ENCODE measurements at places on chromosomes 4 and X.
A peak's percentile ranks its signal among the peaks of the same experiment; 100 is the strongest.

- no peak for DNase-seq
Measured at GRCh38 chr4:101886826-101887225, 96.3 kb downstream of the BANK1 start.

GRCh38 chr4:24991015-24991414 is 39.7 kb downstream of the LGI2 start:
- DNase-seq, result no peak

GRCh38 chrX:112830540-112830939 is 10.1 kb downstream of the AMOT start:
- no peak for DNase-seq

DNA sequence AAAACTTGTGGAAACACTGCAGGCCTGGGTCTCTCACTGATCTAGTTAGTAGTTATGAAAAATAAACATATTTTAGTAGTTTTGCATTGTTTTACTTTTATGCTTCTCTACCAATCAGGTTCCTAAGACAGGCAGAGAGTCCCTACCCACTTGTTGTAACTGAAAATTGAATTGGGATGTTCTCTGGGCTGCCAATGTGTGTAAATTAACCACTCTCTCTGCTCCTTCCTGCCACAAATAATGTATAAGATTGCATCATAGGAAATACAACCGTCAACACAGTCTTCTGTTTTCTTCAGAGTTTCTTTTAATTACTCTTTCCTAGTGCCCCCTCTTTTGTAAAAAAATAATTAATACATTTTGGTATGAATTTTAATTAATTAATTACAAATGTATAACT is 677.3 kb downstream of the FSTL5 start:
- DNase-seq, result no peak

DNA sequence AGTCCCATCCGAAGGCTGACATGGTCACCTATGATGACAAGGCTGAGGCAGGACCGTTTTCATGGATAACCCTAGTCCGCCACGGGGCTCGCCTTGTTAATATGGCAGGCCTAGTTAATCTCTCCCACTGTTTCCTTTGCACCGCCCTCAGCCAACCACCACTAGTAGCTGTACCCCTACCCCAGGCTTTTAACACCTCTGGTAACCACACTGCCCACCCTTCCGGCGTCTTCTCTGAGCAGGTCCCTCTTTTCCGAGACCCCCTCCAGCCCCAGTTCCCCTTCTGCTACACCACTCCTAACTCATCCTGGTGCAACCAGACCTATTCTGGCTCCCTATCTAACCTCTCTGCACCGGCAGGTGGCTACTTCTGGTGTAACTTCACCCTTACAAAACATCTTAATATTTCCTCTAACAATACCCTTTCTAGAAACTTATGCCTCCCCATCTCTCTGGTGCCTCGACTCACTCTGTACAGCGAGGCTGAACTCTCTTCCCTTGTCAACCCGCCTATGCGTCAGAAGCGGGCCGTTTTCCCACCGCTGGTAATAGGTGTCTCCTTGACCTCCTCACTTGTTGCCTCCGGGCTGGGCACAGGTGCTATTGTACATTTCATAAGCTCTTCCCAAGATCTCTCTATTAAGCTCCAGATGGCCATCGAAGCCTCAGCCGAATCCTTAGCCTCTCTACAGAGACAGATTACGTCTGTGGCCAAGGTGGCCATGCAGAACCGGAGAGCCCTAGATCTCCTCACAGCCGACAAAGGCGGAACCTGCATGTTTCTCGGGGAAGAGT is 964.4 kb downstream of the RPA4 start:
- no peak for DNase-seq

- no peak for DNase-seq
Measured at GRCh38 chr4:189502841-189503435, 437.7 kb upstream of the FRG1 start.

GRCh38 chr4:158652920-158653319 is 18.8 kb downstream of the C4orf46 start:
- no peak for DNase-seq

DNA sequence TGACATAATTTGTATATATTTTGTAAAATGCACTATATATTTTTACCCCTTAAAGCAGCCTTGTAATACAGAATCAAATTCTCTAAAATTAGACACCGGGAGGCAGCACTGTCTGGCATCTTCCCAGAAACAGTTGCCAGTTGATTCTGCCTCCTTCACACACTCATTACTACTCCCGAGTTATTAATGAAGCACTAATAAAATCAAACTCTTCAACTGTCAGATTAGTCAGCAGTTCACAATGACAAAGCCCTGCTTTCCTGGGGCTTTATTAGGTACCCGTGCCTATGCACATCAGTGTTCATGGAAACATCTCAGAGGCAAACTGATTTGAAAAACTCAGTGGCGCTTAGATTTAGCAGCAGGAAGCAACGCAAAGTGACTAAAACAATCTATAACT is 103.5 kb upstream of the VEGFC start:
- no peak for DNase-seq

GRCh38 chr4:31037703-31038102 is 317.5 kb downstream of the PCDH7 start:
- no peak for DNase-seq

DNA sequence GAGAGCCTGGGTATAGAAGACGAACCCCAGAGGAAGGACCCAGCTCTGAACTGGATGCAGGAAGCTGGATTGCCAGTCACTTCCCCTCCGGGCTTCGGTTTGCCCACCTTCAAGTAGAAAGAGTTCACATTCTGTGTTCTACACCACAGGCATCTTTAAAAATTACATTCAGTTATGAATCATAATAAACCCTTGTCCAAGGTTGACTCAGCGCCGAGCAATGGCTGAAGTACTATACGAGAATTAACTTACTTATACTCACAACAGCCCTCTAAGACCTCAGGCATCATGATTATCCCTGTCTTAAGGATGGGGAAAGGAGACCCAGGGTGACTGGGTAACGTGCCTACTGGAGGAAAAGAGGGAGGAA is 72.5 kb downstream of the EVC2 start:
- DNase-seq, result peak; percentile 45

- DNase-seq, result no peak
Measured at GRCh38 chr4:15003891-15004738, 1.8 kb downstream of the CPEB2 start.

GRCh38 chr4:37903901-37904300 is 13.0 kb downstream of the TBC1D1 start:
- DNase-seq, result no peak

DNA sequence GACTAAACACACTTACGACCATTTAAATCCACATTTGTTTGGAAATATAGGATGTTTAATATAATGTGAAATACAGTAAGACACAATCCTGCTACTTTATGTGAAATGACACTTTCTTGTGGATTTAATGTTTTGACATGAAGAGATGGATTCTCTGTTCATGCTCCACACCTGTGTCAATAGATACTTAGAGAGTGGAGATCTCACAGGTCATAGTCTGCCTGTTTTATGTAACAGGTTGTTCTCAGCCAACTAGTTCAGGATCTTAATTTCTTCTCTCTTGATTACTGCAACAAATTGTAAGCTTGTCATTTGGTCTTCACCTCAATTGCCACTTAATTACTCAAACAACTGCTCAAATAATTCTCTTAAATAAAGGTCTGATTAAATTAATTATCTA is 1621.2 kb downstream of the PCDH7 start:
- no peak for DNase-seq

DNA sequence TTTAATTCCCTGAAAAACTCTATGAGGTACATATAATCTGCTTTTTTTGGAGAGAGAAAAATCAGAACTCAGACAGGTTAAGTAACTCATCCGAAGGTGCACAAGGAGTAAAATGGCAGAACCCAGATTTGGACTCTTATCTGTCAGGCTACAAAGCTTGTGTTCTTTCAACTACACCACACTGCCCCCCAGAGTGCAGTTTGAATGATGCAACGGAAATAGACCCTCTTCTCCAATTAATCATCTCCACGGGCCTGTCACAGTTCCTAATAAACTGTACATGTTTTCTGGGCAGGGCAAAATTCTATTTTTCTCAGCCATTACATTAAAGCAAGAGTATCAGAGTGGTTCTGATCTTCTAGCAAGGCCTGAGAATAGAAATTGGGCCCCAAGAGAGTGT is 35.3 kb upstream of the DCX start:
- no peak for DNase-seq

GRCh38 chr4:175166020-175166419 is 247.9 kb downstream of the ADAM29 start:
- no peak for DNase-seq

- no peak for DNase-seq
Measured at GRCh38 chr4:165635381-165635780, 237.7 kb upstream of the TLL1 start.

DNA sequence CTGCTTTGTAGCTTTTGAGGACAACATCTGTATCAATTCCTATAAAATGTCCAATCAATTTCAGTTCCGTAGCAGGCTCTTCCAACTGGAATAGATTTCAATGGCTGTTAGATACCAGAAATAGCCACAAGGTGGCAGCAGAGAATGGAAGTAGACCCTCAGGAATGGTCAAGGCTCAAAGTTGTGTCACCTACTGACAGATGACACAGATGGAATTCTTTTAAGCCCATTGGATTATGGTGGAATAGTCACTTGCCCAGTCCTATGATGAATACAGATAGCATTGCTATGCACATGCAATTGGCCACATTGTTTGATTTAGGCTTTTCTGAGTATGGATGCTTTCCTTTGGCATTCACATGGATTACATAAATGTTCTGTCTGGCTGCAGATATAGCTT is 130.4 kb upstream of the RADX start:
- DNase-seq, result peak; percentile 20

GRCh38 chr4:11598591-11598990 is 169.9 kb upstream of the HS3ST1 start:
- DNase-seq, result no peak

DNA sequence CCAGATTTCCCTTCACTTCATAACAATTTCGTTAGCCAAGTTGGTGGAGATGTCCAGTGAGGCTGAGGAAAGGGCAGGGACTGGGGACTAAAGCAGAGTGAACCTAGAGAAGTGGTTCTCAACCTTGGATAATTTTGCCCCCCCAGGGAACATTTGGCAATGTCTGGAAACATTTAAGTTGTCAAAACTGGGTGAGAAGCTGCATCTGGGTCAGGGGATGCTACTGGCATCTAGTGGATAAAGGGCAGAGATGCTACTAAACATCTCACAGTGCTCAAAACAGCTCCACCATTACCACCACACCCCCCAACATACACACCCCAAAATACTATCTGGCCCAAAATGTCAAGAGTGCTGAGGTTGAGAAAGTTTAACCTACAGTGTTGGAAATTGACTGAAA is 32.0 kb upstream of the FGF16 start:
- DNase-seq, result no peak

DNA sequence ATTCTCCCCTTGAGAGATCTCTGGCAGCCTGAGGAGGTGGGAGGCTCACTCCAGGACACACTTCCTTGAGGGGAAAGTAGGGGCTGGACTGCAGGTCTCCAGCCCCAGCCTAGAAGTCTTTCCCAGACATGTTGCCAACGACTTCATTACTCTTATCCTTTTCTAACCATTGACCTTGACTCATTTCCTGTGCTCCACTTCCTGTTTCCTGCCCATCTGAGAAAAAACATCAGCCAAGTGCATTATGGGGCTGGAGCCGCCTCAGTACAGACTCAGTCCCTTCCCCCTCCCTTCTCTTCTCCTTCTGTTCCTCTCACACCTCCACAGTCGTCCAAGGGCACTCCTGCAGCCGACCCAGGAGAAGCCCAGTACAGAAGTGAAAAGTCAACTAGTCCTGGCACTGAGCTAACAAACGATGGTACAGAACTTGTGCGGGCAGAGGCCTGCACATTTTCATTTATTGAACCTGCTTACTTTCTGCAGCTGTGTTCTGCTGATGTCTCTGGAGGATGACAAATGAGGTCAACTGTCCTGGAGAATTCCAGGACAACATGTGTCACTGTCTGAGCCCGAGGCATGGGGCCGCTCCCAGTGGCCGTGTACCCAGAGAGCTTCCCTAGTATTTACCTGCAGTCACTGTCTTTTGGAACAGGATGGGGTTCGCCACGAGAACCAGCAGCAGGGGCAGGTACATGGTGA is 20.1 kb downstream of the GPR143 start:
- no peak for DNase-seq

- no peak for DNase-seq
Measured at GRCh38 chrX:150366951-150367545, 3.9 kb downstream of the MAMLD1 start.

- no peak for DNase-seq
Measured at GRCh38 chr4:42716996-42717395, 60.1 kb upstream of the ATP8A1 start.

DNA sequence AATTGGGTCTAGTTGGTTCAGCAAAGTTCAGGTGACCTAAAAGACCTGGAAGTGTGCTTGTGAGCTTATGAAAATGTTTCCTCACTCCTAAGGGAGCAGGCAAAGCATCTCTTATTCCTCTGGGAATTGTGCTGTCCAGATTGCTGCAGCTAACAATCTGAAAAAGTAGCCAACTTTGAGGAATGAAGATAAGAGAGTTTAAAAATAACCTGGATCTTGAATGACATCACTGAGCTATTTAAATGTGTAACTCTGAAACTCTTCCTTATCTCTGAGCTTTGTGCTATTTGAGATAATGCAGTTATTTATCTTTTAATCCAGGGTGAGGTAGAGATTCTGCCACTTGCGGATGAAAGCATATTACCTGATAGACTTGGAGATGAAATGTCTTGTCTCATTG is 384.8 kb downstream of the PPP4R3C start:
- DNase-seq, result no peak

DNA sequence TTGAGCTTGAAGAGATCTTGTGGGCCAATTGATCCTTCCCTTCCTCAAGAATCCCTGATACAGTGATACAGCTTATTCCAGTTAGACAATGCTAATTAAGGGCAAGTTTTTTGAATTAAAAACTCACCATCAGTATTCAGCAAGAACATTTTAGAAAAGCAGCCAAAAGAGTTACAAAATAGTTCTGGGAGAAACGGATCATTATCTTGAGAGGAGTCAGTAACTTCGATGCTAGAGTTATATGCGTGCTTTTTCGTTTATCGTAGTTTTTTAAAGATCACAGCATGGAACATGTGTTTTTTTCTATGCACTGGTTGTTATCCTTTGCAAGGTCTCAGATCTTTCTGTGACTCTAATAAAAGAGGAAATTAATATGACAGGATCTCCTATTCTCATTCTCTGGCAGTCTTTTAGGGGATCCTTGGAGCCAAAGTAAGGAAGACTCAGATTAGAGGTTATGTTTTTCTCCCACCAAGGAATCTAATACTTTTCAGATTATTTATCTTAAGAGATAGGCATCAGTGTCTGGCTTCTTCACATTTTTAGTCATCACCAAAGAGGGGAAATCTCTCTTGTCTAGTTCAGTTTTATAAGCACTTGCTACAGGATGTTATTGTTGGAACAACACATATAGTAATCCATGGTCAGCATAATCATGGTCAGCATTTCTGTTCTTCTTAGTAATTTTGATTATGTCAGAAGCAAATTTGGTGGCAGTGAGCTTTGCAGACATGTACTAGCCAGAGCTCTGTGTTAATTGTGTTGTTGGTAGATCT is 109.7 kb downstream of the PDLIM5 start:
- DNase-seq, result no peak

DNA sequence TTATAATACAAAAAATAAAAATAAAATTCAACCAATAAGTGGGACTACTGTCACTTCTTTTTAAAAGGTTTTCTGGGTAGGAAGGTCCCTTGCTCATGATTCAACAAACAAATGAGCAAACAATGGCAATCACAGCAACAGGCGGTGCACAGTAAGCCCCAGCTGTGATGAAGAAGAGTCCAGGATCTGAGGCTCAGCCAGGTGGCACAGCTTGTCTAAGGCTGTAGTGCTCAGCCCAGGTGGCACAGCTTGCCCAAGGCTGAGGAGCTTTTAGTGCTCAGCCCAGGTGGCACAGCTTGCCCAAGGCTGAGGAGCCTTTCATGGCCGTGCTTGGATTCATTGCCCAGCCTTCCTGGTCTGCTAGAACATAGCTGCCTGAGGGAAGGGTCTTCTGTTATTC is 75.0 kb downstream of the ZFYVE28 start:
- no peak for DNase-seq

- peak; percentile 35 for DNase-seq
Measured at GRCh38 chr4:106809076-106809475, 227.0 kb downstream of the DKK2 start.
